EH (cell line): ENCODE measurements at places on chromosomes 5 and 9.

GRCh38 chr9:131886826-131887225, 146.9 kb upstream of the RAPGEF1 start:
- peak; percentile 25 for DNase-seq

DNA sequence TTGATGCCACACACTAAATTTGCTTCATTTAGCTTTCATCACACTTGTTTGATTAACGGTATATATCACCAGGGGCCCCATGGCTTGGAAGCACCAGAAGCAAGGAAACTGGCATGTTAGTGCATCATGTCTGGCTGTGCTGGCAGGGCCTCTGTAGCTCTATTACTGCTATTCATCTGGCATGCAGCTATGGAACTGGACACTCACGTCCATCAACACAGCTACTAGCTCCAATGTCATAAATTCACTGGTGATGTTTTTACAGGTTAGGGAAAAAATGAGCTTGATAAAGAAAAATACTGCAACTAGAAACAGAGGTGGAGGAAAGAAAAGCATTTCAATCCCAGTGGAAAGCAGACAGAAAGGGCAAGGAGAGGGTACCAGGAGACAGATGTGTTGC, 343.2 kb downstream of the DEPDC1B start:
- no peak for DNase-seq

GRCh38 chr9:85528607-85529006, 213.1 kb downstream of the AGTPBP1 start:
- no peak for DNase-seq

- no peak for DNase-seq
Measured at GRCh38 chr9:129816501-129817435, 7.2 kb downstream of the TOR1A start.

DNA sequence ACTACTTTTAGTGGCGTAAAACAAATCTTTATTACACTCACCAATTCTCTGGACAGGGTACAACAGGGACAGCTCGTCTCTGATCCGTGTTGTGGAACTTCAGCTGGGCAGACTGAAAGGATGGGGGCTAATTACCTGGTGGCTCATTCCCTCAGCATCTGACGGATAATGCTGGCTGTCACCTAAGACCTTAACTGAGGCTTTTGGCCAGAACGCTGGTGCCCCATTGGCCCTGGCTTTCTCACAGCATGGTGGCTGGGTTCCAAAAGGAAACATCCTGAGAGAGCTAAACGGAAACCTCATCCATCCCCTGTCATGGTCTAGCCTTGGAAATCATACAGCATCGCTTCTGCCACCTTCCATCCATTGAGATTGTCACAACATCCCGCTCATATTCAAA, 62.9 kb downstream of the RAI14 start:
- no peak for DNase-seq

DNA sequence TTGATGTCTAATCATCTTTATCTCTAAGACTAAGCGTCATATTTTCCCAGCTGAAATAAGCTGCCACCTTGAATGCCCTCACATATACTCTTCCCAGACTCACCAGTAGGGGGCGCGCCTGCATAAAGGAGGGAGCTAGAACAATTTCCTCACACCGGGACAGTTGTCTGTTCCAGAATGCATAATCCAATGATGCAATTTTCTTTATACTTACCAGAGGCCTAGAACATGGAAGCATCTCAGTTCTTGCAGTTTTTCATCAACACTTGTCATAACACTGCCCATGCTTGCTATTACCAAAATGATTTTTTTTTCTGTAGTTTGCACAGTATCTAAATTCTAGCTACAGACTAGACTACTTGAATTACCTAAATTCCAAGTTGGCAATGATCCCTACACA, 203.9 kb downstream of the FRMD3 start:
- DNase-seq, result peak; percentile 86

DNA sequence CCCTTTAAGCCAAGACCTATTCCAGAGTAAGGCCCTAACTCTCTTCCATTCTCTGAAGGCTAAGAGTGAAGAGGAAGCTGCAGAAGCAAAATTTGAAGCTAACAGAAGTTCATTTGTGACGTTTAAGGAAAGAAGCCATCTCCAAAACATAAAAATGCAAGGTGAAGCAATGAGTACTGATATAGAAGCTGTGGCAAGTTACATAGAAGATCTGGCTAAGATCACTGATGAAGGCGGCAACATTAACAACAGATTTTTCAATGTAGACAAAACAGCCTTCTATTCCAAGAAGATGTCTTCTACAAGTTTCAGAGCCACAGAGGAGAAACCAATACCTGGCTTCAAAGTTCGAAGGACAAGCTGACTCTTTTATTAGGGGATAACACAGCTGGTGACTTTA, 1143.4 kb downstream of the CDH12 start:
- DNase-seq, result no peak

DNA sequence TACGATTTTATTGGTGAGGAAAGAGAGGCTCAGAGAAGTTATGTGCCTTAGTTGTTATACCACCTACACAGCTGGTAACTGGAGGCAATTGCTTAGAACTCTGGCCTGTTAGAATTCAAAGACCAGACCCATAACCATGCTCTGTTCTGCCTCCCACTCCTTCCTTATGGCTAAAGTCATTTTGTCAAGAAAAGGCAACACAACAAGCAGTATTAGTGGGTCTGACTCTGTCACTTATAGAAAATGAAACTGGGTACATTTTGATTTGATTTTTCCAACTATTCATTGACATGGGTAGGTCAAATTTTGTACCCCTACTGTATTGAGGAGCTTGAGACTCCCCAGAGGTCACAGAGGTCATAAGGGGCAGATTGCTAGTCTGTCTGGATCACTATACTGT, 44.5 kb upstream of the NR3C1 start:
- no peak for DNase-seq
